ENCODE measurements at places on chromosomes 3 and 15. TPM values are rescaled to one million over a fixed set of nuclear protein-coding genes. Genes with fewer than 3 reads are reported as not detected.

The STRIT1 gene
- total RNA-seq = not detected

The GPR62 gene
- total RNA-seq = not detected

The SLC28A1 gene
- not detected for total RNA-seq

The MCF2L2 gene
- 6.4 TPM for total RNA-seq

The ZNF620 gene
- total RNA-seq = 8.8 TPM

The ESYT3 gene
- 10.9 TPM for total RNA-seq

The HACD2 gene
- 15.0 TPM for total RNA-seq

The LSAMP gene
- total RNA-seq = 0.37 TPM

The MOBP gene
- 1.0 TPM for total RNA-seq

The PYGO1 gene
- total RNA-seq = 0.24 TPM

GRCh38 chr3:49351521-49352011 is 6.6 kb downstream of the GPX1 start:
- DNase-seq = peak; percentile 16

GRCh38 chr3:190008432-190008831 is 112.3 kb downstream of the P3H2 start:
- DNase-seq = no peak

DNA sequence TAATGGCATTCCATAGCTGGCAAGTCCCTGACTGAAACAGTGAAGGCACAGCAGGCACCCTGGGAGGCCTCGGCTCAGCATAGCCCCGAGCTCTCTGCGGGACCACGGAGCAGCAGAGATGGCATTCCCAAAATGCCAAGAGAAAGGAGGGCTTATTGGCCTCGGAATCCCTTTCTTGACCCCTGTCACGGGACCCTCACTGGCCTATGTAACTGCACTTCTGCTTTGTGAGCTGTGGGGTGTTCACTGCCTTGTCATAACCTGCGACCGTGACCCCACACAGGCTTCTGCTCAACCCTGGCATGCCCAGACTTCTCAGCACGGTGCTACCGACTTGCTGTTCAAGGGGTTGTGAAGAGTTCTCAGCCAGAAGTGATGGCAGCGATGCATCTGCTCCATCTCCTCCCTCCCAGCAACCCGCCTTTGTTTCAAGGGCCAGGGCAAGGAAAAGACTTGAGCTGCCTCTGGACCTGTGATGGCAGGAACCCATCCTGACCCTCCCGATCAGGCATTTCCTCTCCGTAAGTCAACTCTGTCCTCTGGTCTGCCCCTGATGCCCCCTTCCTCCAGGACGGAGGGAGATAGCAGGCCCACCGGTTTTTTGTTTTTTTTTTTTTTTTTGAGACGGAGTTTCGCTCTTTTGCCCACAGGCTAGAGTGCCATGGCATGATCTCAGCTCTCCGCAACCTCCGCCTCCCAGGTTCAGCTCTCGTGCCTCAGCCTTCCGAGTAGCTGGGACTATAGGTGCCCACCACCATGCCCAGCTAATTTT is 30.5 kb downstream of the EHD4 start:
- DNase-seq = no peak

DNA sequence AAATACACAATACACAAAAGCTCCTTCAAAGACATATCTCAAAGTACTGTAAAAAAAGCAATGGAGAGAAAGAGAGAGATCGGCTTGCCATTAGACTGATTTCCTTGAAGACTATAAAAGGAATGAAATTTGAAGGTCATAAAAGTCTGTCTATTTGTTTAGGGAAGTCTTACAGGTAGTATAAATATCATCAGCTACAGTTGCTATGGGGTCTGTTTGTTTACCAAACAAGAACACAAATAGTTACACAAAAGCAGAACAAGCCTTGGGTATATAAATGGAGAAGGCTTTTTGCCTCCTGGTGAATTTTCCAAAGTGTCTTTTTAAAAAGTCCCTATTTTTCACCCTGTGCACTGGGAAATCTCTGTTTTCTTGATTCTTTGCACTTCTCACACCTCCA is 552.3 kb downstream of the FOXP1 start:
- DNase-seq = no peak

DNA sequence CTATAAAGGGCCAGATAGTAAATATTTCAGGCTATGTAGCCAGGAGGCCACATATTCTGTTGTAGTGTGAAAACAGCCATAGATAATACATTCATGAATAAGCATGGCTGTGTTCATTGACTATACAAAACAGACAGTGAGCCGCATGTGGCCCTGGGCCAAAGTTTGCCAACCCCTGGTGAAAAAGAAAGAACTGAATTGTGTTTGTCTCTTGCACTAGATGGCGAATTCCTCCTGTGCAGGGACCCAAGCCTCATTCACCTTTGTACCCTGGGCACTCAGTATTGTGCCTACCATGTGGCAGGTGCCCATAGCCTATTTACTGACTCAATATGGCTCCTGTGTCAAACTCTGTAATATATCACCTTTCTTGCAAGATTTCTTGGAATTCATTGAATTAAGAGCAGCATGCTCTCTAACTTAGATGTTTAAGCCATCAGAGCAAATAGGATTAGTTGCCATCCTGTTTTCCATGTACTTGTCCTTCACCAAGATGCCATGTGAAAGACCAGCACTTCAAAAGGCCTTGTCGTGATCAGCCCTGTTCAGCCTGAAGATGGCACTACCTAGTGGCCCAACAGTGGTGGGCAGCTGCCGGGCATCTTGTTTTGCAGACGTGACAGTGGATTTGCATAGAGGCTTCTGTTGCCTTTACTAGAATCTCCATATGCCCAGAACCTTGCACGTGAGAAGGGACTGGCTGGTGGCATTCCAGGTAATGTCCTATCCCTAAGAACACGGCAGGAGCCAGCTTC is 50.9 kb upstream of the CMTM7 start:
- no peak for DNase-seq

- peak; percentile 76 for DNase-seq
Measured at GRCh38 chr3:38454178-38454883, 641 bp downstream of the ACVR2B start.

DNA sequence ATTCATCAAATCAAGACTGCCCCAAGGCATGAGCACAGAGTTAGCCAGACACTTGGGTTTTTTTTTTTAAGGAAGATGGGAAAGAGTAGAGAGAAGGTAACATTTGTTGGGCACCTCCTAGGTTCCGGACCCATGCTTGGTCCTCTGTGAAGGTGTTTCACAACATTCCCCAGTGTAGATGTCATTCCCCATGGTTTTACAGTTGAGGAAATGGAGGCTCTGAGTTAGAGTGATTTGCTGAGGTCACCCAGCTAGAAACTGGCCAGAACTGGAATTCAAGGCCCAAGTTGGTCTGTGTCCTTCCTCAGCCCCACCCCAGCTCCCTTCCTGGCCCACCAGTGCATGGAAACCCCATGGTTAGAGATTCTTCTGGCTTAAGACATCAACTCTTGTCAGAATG is 19.9 kb downstream of the WNT7A start:
- DNase-seq = no peak

DNA sequence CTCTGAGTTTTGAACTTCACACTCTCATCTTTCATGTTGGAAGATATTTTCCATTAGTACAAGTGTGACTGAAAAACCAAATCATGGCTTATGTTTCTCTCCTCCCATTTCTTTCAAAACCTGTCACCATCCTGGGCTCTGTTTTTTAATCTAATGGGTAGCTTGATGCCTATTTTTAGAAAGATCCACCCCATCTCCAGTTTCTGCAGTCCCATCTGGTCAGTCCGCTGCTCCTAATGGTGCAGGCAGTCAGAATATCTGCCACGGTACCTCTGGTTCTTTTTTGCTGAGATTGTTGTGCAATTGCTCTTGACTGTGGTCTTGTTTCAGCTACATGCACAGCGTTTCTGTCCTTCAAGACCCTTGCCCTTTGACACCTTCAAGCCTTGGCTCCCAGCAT is 240.9 kb upstream of the CADM2 start:
- DNase-seq = no peak

GRCh38 chr3:122091602-122092295 is 36.6 kb downstream of the CD86 start:
- no peak for DNase-seq

- DNase-seq = no peak
Measured at GRCh38 chr3:106946866-106947265, 430.4 kb upstream of the CCDC54 start.

- DNase-seq = no peak
Measured at GRCh38 chr3:57946970-57947381, 61.2 kb upstream of the FLNB start.

- DNase-seq = no peak
Measured at GRCh38 chr3:113719758-113720157, 23.3 kb upstream of the USF3 start.

- DNase-seq = no peak
Measured at GRCh38 chr3:117837391-117837790, 1127.8 kb downstream of the TUSC7 start.

DNA sequence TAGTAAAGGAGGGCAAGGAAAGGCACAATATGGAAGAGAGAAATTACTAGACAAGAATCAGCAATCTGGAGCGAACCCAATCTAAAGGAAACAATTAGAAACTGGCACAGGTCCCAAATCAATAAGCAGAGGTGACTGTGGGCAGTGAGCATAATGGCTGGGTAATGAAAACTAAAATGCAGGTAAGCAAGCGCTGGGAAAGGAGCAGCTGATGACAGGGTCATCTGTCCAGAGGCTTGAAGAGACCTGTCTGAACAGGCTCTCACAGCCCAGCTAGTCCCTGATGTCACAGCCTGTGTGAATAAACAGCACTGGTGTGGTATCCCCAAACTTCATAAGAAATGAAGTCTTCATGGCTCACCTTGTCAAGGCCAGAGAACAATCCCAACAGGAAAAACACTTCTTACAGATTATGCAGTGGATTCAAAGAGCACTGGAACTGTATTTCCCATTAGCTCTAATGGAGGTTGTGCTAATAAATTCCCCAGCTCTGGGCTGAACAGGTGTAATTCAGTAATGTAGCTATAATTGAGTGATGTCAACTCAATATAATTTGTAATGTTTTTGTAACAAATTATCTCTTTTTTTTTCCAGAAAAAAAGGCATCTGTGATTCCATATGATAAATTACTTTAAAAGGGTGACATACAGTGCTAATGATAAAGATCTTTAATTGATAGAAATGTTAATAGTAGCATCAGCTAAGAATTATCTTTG is 197.3 kb downstream of the FHIT start:
- DNase-seq = no peak

GRCh38 chr3:148723631-148724030 is 25.9 kb downstream of the AGTR1 start:
- no peak for DNase-seq

- no peak for DNase-seq
Measured at GRCh38 chr3:45777746-45778386, 18.5 kb downstream of the SLC6A20 start.

DNA sequence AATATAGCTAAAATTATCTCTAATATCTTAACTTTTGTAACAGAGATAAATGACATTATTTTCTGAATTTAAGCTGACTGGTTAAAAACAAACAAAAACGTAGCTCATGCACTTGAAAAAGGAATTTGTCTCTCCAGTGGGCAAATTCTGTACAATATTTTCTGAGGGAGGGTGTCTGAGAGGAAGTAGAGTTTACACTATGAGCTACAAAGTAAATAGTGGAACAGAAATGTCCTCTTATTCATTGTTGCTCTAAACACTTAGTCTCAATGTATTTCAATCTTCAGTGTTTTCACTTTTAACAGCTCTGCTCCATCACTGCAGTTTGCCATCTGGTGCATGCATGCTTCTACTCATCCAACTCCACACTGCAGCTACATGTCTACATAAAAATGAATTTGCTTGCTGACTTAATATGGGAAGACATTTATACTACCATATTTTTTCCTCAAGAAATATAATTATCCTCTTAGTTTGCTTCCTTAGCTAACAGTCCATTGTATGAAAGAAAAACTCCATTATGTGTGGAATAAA is 817.4 kb upstream of the LMCD1 start:
- DNase-seq = no peak

GRCh38 chr3:152126260-152126659 is 142.5 kb upstream of the MBNL1 start:
- no peak for DNase-seq

DNA sequence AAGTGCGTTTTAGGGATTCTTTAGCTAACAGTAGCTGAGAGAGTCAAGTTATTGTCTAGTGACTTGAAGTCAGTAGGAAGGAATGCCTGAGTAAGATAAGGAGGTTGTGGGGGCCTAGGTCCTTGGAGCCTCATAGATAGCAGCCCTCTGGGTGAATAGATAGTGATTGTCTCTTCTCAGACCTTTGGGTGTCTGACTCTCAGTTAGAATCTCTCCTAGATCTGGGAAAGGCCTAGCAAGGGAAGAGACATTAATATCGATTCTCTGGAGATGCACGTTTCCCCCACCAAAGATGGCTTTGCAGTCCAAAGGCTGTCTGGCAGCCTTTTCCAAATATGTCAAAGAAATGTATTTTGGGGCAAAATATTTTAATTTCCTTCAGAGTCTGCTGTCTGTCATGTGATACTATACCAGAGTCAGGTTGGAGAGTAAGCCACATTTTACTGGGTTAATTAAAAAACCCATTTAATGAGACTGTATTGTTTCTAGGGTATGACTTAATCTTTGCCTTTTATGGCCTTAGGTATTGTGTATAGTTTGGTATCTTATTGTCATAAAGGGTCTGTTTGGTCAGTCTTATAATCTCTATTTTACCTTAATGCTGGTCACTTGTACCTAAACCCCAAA is 92.2 kb downstream of the ST6GAL1 start:
- DNase-seq = no peak

- peak; percentile 93 for DNase-seq
Measured at GRCh38 chr15:40282147-40282868, 556 bp downstream of the ANKRD63 start.

GRCh38 chr3:44554626-44555592 is at the start of gene ZKSCAN7:
Gene ZKSCAN7, plus strand, starts transcription at chr3:44555193. Its CDS starts 1,855 bp downstream, at chr3:44557048.
- peak; percentile 94 for DNase-seq

DNA sequence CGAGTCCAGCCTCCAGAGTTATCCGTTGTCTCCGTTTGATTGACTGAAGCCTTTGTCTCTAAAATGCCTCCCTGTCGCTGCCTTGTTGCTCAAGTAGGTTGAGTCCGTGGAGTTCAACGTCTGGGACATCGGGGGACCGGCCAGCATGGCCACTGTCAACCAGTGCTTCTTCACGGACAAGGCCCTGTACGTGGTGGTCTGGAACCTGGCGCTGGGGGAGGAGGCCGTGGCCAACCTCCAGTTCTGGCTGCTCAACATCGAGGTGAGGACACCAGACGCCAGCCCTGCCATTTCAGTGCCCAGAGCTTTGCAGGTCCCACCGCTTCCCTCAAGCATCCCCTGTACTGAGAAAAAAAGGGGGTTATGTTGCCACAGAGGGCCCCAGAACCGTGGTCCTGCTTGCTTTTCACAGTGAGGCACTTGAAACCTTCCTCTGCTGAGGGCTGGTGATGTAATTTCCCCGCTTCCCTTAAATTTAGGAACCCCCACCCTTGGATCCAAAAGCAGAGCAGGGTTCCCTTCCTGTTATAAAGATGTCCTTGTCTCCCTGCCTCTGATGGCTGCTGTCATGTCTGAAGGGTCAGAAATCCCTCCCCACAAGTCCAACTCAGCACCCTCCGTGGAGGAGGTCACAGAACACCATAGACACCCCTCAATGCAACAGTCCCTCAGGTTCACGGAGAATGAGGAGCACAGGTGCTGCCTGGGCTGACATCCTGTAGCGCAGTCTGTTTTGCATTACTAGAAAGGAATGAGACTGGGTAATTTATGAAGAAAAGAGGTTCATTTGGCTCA is 105.7 kb downstream of the LRRK1 start:
- no peak for DNase-seq

GRCh38 chr3:25834346-25834745 is 44.5 kb downstream of the OXSM start:
- DNase-seq = no peak

- DNase-seq = peak; percentile 65
Measured at GRCh38 chr3:9183811-9184460, 65.5 kb downstream of the SRGAP3 start.

- no peak for DNase-seq
Measured at GRCh38 chr3:101685870-101686307, 629 bp downstream of the RPL24 start.

- DNase-seq = no peak
Measured at GRCh38 chr3:187765342-187765741, 20.1 kb upstream of the BCL6 start.
